ENCODE measurements at places on chromosomes 11 and 22. TPM values are rescaled to one million over a fixed set of nuclear protein-coding genes. Genes with fewer than 3 reads are reported as not detected.

- peak; percentile 11 for DNase-seq
These were observed 30.9 kb upstream of the PARVB start for GRCh38 chr22:43993072-43993760.

The APOC3 gene
- total RNA-seq: not detected

GRCh38 chr11:68950762-68951161, 30.0 kb downstream of the MRGPRD start:
- DNase-seq: no peak

The LRRC56 gene
- total RNA-seq: 1.4 TPM

The OTOG gene
- not detected for total RNA-seq

DNA sequence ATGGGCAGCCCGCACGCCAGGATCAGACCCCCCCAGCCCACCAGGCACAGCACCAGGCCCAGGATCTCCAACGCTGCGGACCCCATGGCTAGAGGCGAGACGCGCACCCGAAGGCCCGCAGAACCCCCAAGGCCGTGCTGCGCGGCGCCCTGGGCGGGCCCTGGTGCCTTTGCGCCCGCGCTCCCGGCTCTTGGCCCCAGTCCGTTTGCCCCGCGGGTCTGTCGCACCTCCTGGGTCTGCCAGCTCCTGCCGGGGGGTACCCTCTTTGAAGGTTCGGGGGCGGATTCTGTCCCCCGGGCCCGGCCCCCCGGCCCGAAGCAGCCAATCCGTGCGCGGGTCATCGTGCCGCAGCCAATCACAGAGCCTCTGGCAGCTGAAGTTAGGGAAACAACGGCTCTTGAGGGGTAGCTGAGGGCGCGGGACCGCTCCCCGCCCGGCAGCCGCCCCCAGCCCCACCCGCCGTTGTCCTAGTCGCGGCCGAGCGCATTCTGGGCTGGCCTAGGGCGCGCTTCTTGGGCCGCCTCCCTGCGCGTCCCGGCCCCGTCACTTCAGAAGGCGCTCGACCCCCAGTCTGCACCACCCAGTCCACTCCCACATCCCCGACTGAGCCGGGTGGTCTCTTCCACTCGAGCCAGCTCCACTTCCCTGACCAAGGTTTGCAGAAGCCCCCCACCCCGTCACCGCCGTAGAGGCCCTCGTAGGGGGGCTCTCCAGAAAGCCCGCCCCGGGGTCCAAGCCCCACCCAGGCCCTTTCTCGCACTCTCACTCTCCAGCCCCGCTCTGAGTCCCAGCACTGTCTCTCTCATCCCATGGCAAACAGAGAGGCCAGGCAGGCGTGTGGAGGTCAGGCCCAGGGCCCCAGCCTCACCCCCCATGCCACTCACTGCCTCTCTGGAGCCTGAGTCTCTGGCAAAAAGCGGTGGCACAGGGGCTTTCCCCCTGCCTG, at the start of gene CLDN5:
Gene CLDN5 (minus strand): TSS at position 241 of the 946 bp plus-strand sequence. CDS start 155 bp downstream, at position 86.
- DNase-seq: no peak

The MED15 gene
- total RNA-seq: 34.3 TPM

DNA sequence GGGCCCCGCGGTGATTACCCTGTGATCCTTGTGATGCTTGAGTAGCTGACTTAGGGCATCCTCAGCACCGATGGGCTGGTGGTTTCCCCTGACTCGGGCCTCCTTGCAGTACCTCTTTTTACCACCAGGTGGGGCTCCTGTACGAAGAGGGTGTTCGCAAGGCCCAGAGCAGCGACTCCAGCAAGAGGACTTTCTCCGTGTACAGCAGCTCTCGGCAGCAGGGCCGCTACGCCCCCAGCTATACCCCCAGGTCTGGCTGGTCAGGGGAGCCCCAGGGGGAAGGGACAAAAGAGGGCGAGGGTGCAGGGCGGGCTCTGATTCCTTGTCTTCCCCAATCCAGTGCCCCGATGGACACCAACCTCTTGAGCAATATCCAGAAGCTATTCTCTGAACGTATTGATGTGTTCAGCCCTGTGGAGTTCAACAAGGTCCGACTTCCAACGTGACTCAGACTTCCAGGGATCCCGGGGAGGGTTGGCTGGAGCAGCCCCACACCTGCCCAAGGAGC, 1.3 kb upstream of the TM7SF2 start:
- peak; percentile 76 for DNase-seq

DNA sequence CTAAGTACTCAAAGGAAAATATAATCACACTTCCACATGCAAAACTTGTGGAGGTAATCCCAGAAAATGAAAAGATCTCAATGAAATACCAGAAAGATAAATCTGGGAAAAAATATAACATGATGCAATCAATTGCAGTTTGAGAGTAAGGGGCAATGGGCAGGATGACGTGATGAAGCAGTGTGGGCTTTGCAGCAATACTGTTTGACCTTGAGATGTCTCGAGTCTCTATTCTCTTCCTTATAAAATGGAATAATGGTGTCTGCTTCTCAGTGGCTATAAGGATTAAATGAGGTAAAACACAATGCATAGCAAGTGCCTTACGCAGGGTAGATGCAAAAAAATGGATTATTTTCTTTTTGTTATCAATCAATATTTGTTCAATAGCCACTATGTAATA, 447.5 kb downstream of the BUD13 start:
- no peak for DNase-seq

- DNase-seq: no peak
These were observed 100.6 kb upstream of the HSD17B12 start for GRCh38 chr11:43579919-43580276.

The APOBEC3H gene
- 0.87 TPM for total RNA-seq

DNA sequence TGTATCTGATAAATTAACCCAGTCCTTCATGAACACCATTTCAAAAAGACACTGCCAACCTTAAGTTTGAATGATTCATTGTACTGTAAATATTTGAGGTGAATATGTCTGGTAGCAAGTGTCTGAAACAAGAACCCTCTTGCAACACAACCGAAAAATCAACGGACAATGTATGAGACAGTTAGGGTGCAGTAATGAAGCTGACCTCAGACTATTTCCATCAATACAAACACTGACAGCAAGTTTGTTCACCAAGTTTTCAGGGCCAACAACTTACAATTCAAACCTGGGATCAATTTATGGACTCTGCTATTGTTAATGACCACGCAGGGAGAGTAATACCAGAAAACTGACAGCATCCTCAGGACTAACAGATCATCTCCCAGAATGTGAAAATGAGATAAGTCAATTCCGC, 126.3 kb downstream of the CADM1 start:
- peak; percentile 69 for DNase-seq

The PRAME gene
- not detected for total RNA-seq

GRCh38 chr11:61587951-61588727, 7.3 kb upstream of the SYT7 start:
- DNase-seq: no peak

The LMO2 gene
- total RNA-seq: 0.50 TPM

The TSPAN32 gene
- not detected for total RNA-seq

DNA sequence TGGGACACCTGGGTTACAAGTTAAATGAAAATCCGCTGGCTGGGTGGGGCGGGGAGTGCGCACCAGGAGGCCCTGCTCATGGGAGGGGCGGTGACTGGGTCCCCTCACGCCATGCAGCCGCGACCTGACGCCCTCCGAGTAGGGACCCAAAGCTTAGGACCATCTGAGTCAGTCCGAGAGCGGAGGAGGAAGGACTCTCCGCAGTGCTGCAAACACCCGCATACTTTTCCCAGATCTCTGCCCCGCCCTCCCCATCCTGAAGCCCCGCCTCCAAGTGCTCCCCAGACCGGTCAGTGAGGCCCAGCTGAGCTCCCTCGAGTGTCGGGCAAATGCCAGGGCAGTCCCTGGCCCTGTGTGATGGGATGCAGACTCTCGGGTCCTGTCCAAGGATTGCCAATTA, 6.6 kb upstream of the FLI1 start:
- no peak for DNase-seq

DNA sequence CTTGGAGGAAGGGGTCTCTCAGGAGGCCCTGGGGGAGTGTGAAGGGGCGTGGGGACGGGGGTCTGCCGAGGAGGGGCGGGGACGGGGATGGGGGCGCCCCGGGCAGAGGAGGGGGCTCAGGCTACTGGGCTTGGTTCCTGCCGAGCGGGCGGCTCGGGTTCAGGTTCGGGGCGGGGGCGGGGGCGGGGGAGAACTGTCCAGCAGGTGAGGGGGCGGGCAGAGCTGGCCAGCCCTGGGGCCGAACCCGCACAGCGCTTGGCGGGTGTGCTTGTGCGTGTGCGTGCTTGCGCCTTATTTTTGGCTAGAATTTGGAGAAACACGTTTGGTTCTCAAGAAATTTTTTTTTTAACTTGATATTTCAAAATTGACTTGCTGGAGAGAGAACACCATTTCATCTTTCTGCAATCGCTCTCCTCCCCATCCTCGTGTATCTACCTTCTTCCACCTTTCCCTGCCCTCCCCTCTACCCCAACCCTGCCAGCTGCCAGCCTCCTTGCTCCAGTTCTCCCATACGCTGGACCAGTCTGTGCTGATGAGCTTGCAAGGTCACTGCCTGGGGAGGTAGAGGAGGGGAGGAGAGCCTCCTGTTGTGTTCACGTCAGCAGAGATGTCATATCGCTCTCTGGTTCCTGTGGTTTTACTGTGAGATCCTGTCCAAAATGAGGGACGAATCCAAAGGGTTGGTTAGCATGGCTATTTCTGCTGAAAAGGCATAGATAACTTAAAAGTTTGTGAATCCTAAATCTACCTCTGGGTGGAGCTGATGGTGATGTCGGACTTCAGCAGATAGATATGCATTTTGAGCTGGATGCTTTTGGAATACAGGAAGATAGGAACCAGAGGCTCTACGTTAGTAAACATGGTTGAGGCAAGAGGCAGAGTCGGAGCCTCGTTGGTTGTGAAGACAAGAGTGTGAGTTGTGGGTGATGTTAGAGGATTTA, 668 bp downstream of the MADD start:
- DNase-seq: peak; percentile 54

DNA sequence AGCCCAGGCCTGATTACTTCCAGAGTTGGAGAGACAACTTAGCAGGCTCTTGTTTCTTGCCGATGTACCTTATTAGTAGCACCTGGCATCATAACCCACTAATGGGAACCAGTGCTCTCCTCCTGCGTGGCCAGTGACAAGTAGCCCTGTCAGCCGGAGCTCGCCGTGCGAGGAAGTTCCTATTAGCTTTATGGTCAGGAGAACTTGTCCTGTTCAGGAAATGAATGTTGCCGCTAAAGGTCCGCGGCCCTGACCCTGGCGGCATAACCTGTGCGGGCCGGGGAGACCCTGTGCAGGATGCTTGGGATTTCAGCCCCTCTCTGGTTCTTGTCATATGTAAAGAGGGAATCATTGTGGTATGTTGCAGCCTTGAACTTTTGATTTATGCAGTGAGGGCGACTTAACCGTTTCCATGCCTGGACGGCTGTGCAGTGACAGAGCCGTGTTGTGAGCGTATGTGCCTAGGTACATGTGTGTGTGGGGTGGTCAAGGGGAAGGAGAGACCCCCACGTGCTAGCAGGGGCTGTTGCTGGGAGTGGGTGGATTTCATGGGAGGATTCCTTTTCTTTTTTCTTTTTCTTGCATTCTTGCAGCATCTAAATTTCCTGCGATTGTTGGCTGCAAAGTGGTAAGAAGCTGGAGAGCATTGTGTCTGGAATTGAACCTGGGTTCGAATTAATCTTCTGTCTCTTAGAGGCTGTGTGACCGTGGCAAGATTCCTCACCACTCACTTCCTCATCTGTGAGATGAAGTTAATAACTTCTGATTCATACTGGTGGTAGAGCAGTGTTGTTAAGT, 15.2 kb downstream of the ZBTB16 start:
- DNase-seq: no peak

GRCh38 chr11:120722524-120722923, 211.0 kb downstream of the GRIK4 start:
- DNase-seq: no peak

- DNase-seq: no peak
These were observed 205.6 kb downstream of the ADAMTS15 start for GRCh38 chr11:130653838-130654636.

DNA sequence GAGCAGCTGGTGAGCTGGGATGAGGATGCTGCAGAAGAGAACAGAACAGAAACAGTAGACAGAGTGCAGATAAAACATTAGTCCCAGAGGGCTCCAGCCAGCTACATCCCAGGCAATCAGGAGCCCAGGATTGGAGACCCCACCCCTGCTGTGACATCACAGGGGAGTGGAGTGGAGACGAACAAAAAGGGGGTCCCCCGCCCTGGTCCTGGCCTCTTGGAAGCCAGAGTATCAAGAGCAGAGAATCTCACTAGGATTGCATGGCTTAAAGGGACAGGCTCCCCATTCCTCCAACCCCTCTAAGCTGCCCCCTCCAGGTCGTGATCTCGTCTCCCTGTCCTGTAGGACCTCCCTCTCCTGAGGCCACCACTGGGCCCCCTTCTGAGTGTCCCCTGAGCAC, at the start of gene P2RX3:
Gene P2RX3 (plus strand): TSS at position 211 of the 400 bp plus-strand sequence. CDS start 199 bp downstream, outside the sequence.
- no peak for DNase-seq

The RAB39A gene
- not detected for total RNA-seq

The POU2AF3 gene
- not detected for total RNA-seq

DNA sequence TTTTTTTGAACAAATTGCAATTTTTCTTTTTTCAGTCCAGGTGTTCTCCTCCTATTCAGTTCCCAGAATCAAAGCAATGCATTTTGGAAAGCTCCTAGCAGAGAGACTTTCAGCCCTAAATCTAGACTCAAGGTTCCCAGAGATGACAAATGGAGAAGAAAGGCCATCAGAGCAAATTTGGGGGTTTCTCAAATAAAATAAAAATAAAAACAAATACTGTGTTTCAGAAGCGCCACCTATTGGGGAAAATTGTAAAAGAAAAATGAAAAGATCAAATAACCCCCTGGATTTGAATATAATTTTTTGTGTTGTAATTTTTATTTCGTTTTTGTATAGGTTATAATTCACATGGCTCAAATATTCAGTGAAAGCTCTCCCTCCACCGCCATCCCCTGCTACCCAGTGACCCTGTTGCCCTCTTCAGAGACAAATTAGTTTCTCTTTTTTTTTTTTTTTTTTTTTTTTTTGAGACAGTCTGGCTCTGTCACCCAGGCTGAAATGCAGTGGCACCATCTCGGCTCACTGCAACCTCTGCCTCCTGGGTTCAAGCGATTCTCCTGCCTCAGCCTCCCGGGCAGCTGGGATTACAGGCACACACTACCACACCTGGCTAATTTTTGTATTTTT, 6.2 kb upstream of the UBE4A start:
- DNase-seq: no peak

The DBX1 gene
- not detected for total RNA-seq

DNA sequence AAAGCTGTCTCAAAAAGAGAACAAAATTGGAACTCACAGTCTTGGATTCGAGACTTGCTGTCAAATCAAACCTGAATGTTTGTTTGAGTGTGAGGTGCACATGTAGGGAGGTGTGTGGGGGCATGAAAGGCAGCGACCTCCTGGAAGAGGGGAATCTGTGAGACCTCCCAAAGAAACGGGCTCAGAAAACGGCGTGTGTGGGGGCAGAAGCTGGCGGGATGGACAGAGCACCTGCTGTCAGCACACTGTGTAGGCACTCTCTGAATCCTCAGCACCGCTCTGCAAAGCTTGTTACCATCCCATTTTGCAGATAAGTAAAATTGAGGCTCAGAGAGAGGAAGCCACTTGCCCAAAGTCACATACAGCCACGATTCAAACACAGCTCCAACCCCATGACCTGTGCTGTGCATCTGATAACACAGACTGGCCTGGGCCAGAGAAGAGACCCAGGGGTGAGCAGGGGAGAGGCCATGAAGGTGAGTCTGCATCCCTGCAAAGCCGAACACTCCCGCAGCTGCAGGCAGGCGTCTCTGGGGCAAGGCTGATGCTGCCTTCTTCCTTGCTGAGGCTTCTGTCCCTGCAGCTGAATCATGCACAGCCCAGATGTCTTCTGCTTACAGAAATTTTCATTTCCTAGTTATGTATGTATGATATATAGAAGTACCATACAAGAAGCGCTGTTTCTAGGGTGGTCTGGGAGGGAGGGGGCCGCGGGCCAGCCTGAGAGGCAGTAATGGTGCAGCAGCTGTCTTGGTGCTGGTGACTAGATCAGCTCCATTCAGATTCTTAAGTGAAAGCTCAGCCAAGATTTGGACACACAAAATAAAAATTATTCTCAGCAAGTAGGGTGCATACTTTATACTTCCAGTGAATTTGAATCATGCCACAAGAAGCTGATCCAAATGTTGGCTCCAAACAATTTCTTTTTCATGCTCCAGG, 67.3 kb upstream of the SHISAL1 start:
- DNase-seq: no peak

Data from mammary epithelial cell (primary cell).